ENCODE measurements at places on chromosomes 4 and X.

GRCh38 chrX:70293621-70294020 is 3.7 kb downstream of the KIF4A start:
- DNase-seq: no peak

DNA sequence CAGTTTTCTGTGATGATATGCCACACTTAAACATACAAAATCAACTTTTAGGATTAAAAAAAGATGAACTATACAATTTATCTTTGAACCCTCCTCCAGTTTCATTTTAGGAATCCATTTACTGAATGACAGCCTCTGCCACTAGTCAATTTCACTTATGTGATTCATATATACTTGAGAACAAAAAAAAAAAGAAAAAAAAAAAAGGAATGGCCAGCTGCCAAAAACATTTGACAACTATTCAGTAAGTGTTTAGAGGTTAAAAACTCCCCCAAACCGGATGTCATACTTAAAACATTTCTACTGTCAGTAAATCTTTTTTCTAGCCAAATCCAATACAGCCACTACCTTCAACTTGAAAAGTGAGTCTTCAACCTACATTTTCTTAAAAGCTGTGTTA is 266.7 kb upstream of the MAGEB2 start:
- DNase-seq: no peak

DNA sequence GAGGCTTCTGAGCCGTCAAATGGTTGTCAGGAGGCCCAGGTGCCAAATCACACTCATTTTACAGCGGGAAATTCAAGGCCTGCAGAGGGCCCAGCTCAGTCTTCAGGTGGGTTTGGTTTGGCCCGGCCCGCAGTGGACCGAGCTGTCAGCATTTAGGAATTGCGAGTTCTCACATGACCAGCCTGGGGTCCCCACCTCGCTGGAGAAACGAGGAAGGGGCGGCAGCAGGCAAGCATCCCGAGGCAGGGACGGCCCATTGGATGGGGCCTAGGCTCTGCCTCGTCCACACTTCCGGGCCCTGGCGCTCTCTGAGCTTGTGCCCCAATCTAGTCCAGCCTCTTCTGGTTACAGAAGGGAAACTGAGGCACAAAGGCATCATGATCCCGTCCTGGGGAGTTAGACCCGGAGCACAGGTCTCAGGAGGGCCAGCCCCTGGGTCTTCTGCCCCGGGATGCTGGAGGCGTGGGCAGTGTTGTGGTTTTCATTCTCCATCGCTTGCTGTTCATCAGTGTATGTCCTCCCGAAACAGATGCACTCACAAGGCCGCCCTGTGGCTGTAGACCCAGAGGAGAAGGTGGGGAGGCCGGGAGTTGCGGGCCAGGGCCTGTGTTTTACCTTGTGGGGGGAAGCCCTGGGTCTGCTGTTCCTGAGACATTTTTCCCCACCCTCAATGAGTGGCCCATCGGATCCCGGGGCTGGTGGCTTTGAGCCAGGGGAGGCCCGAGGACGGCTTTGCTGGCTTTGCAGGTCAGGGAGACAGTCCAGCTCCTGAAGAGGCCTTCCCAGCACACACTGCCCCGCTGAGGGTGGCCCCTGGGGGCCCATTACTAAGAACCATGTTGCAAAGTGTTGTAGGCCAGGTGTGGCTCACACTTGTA is 8.9 kb downstream of the PSAPL1 start:
- no peak for DNase-seq

DNA sequence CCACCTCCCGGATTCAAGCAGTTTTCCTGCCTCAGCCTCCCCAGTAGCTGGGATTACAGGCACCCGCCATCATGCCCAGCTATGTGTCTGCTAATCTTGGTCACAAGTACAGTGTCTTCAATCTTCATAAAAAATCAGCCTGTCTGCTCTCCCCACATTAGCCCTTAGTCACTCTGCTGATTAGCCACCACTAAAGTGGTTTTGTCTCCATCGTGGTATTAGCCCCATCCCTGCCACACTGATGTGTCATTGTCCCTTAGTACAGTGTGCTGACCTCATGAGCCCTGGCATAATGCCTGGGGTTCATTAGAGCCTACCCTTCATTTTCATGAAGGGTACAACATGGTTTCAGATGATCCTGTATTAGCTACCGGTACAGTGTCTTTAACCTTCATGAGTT is 49.9 kb downstream of the ZNF157 start:
- DNase-seq: no peak

- no peak for DNase-seq
These were observed 23.5 kb upstream of the TMEM165 start for GRCh38 chr4:55372259-55372658.

Measured in stimulated activated CD8-positive, alpha-beta memory T cell treated with anti-CD3 and anti-CD28 coated beads, Interleukin-7, amount 100 ng/mL, for 24 hours (primary cell).